ENCODE measurements at places on chromosomes 4 and X. TPM values are rescaled to one million over a fixed set of nuclear protein-coding genes. Genes with fewer than 3 reads are reported as not detected.

- no peak for DNase-seq
Observed at GRCh38 chr4:148901075-148901705, 459.0 kb upstream of the NR3C2 start.

GRCh38 chr4:153676984-153677383 lies 7.1 kb upstream of the TLR2 start:
- DNase-seq, result no peak

GRCh38 chr4:2354760-2355159 lies 63.7 kb downstream of the ZFYVE28 start:
- no peak for DNase-seq

- no peak for DNase-seq
Observed at GRCh38 chr4:6694177-6694901, 661 bp downstream of the S100P start.

GRCh38 chr4:182179105-182179504 lies 64.1 kb upstream of the TENM3 start:
- no peak for DNase-seq

GRCh38 chrX:136865270-136866158 lies 15.0 kb downstream of the RBMX start:
- DNase-seq, result no peak

The SYNPO2 gene
- 8.8 TPM for total RNA-seq

DNA sequence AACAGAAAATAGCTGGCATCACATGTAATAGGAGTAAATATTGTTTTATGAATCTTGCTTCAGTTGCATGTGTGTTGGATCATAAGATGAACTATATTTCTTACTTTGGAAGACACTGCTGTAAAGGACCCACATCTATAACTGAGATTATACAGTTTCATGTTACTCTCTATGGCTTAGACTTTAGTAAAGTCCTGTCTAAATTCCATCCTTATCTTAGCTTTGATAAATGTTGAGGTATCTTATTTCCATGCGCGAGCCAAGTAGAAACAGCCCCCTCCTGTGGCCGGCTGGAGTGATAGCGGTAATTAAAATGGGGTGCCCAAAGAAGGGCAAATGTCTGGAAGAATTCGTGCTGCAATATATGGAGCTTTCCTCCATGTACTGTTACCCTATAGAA lies 43.0 kb downstream of the CCDC158 start:
- no peak for DNase-seq

The PCDH19 gene
- total RNA-seq, result 17.4 TPM

- DNase-seq, result no peak
Observed at GRCh38 chr4:7771056-7771455, 168.6 kb downstream of the AFAP1 start.

- no peak for DNase-seq
Observed at GRCh38 chr4:143432258-143432591, 81.3 kb upstream of the SMARCA5 start.
